ENCODE measurements at places on chromosomes 7 and 10.

- no peak for DNase-seq
Observed at GRCh38 chr10:47207894-47208469, 92.0 kb upstream of the GDF10 start.

DNA sequence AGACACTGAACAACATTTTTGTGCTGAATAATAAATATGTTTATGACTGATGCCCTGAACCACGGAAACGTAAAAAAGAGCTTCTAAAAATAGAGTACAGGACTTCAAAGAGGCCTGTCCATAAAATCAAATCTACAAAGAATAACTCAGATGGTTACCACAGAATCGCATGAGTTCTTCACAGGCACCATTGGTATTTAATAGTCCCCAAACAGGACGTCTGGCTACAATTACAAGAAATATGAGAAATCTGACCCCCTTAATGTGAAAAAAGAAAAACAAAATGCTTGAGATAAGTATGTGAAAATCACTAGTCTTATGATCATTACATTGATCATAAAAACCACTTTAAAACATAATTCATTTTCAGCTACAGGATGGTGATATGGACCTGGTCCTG is 20.8 kb downstream of the CYTH3 start:
- DNase-seq: no peak

- DNase-seq: no peak
Observed at GRCh38 chr10:47036771-47037170, 125.5 kb downstream of the PTPN20 start.

DNA sequence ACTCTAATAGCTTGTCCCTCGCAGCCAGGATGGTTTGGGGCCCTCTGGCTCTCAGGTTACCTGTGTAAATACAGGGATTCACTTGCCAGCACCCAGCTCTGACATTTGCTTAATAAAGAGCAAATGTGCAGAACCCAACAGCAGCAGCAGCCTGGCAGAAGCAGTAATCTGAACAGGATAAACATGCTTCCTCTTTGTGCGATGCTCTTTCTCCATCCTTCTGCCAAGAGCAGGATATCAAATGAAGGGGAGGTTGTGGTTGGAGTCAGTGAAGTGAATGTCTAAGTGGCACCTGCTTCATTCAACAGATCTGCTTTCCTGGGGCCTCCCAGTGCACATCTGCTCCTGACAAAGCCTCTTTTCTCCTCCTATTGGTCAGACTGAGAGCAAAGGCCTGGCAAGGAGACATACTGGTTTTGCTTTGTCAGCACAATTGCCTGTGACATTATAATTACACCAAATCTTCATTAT is 130.3 kb downstream of the NRF1 start:
- DNase-seq: no peak

GRCh38 chr7:49618028-49618427 is 155.4 kb upstream of the VWC2 start:
- no peak for DNase-seq

GRCh38 chr7:113010377-113010776 is 76.2 kb downstream of the GPR85 start:
- no peak for DNase-seq

Measured in heart right ventricle (tissue), 16 donors.